ENCODE measurements at places on chromosomes 12 and 14.

- DNase-seq: no peak
These were observed 600.9 kb upstream of the FLRT2 start for GRCh38 chr14:84929086-84929485.

DNA sequence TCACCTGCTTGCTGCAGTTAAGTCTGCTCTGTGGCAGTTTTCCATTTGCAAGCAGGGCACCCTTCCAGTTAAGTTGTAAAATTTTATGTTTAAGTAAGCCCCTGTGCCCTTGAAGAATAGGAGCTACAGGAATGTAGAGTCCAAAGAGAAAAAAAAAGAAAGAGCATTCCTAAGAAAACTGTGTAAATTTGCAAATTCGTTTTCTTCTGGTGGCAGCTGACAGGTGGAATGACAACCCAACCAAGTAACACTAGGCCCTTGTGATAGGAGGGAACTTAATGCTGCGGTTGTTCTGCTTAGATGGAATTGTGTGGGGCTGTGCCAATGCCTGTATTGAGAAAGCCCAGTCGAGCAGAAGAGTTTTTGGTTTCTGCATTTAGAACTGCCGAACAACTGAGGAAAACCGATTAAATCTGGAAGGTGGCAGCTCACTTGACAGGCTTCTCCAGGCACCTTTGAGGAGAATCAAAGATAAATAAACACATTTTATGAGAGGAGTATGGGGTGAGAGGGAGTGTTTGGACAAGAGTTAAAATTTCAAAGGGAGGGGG is 280.0 kb downstream of the RAD51B start:
- DNase-seq: no peak

DNA sequence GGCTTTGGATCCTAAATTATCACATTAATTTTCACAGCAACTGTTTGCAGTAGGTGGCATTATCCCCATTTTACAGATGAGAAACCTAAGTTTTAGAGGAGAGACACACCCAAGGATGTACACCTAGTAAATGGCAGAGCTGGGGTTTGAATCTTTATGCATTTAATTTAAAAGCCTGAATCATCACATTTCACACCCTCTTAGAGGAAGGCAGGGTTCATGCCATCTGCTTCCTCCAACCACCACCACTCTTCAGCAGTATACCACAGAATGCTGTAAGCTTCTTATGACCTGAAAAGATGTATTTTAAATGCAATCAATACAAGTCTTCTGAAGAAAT is 90.3 kb downstream of the CRADD start:
- no peak for DNase-seq

DNA sequence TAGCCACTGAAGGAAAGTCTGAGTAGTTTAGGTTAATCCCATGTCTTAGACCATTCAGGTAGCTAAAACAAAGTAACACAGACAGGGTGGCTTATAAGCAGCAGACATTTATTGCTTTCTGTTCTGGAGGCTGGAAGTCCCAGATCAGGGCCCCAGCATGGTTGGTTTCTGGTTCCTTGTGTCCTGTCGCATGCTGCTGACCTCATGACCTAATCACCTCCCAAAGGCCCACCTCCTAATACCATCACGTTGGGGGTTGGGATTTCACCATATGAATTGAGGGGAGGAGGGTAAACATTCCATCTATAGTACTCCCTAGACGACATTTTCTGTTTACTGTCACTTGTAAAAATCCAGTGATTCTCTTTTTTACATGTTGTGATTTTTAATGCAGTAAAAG is 148.6 kb downstream of the FBXL14 start:
- DNase-seq: no peak

DNA sequence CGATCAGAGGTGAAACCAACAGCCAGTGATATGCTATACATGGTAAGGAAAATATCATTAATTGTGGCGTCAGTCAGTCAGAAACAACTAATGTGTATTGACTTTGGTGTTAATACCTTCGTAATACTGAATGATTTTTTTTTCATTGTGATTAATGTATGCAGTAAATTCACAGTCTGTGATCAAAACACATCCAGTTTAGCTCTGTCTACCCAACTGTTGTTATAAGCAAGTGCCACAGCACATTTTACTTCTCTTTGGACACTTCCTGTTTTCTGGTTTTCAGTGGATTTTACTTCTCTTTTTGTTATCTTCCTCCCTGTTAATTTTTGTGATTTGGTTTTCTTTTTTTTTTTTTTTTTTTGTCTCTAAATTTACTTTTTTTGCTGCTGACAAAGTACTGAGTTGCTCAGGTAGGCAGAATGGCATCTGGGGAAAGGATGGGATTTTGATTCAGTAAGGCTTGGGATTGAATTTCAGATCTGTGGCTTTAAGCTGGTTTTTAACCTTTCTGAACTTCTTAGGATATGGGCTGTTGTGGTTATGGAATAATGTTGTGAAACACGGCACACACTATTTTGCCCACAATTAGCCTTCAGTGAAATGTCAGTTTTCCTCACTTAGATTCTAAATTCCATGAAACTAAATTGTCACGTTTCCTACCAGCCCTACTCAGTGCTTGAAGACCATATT is 604 bp downstream of the GLIPR1 start:
- DNase-seq: no peak

DNA sequence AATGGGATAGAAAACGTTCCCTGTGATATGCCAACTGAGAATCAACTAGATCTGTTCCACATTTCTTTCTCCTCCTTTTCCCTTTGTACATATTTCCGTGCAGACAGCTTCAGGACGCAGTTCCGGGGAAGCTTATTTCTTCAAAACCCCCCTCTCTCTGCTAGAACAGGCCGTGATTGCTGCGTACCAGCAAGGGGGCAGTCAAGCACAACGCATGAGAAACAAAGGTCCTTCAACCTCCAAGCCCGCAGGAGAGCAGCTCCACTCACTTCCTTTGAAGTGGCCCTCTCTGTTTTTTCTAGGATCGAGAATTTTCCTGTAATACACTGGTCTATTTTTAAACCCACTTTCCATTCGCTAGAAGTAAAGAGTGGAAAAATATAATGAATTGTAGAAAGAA is 80.8 kb downstream of the ZNF664 start:
- peak; percentile 61 for DNase-seq

DNA sequence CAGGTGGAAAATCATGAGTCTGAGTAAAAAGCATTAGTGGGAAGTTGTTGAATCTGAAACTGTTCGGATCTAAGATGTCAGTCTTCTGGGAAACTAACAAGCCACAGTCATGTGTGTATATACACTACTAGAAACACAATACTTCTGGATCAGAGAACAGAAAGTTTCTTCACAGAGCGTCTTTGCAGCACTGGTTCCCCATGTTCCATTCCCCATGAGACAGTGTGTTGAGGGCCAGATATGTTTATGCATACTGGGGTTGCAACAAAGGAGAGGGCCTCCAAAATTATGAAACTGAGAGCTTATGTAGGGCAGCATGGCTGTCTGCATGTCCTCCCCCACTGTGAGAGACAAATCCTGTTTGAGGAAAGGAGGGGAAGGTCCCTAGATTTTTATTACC is 295.0 kb upstream of the NAV3 start:
- no peak for DNase-seq

DNA sequence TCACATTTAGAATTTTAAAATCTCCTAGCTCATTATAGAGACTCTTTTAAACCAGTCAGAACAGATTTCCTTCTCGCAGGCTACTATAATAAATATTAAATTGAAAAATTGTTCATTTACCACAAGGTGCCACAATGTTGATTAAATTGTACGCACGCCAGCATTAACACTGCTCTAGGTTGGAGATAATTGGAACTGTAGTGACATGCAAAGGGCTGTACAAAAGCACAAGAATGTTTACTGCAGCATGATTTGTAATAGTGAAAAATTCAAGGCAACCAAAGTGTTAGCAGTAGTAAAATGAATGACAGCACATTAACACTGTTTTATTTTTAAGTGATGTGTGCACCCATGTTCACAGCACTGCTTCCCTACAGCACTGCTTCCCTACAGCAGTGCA is 52.5 kb downstream of the TMEM132D start:
- DNase-seq: no peak

DNA sequence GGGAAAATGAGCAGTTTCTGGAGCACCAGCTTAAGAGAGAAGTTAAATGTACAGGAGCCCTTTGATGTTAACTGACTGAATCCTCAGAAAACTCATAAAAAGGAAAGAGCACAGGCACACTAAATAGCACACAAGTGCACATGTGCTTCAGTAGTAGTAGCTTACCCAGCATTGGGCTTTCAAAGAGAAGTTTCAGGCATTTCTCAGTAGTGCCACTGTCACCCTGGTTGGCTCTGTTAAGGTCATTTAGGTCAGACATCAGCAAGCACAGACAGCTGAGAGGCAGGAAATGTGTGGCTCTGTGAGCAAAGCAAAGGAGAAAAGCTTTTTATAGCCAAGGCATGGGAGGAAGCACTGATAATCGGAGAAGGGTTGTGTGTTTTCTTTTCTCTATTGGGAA is 96.3 kb upstream of the HIF1A start:
- no peak for DNase-seq

DNA sequence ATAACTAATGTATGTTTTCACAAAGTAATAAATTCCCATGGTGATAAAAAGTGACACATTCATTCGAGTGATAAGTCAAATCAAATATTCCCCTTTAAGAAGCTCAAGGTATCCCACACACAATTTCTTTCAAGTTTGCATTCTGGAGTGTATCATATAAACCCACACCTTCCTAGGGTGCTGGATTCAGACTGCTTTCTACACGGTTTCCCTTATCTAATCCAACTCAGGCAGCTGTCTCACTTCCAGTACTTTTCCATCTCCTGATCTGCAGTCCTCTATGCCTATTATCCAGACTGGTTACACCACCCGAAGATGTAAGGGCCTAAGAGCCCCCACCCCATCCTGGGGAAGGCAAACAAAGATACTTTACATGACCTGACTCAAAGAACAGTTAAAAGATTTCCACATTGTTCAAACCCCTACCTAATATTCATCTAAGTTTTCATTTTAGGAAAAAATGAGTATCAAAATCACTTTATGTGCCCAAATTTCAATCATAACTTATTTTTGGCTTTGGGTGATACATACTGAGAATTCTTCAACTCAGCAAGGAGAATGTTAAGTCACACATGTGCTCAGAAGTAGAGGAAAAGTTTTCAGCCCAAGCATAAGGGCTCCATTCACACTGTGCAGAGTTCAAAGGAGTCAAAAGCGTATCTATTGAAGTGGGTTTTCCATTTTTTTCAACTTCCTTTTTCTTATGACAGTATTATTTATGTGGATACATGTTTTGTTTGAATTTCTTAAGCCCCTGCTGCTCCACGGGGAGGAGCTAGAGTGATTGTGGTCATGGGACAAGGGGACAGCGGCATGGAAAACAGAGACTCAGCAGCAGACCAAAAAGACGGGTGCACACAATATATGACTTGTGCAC is 41.8 kb downstream of the CORO1C start:
- DNase-seq: peak; percentile 50

DNA sequence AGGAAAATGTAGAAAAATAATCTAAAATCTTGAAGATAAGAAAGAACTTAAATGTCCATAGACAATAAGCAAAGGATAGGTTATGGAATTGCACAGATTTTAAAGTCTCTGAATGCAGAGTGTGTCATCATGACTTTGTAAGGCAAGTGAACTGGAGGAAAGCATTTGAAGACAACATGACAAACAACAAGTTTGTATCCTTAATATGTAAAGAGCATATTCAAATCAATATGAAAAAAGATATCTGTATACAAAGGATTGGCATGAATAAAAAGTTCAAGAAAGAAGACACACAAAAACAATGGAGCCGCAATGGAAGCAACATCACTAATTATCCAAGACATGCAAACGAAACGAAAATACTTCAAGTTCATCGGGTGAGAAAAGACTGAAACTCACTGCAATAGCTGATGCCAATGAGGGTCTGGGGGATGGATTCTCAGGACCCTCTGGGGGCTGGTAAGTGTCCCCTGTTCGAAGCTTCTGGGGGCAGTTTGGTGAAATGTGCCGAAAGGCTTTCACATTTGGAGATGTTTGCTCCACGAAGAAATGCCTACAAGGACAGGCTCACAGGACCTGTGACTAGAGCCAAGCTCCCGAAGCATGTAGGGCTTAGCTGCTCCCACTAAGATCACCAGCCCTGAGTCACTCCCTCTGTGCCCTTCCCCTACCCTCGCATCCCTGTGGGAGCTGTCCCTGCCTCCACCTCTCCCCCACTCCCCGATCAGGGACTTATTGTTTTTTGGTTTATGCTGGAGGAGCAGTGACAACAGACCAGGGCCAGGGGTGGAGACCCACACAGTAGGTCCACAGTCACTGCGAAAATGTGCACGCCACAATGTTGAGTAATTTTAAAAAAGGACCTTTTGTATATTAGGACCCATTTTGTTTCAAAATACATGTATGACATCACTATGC is 345.7 kb upstream of the SFSWAP start:
- no peak for DNase-seq

DNA sequence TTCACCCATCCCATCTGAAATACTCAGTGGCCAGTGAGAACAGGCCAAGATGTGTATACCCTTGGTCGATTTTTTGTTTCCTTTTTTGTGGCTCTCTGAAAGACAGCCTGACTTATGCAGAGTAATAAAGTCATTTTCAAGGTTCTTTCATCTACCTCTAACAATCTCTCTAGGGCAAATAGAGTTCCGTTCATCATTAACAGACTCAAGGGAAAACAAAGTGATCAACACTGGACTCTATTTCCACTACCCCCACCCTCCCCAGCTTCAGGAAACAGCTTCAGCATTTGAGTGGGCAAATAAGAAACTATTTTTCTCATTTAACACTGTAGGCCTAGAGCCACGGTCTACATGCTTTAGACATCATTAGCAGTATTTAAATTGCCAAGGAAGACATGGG is 15.9 kb downstream of the PRKAB1 start:
- DNase-seq: no peak

DNA sequence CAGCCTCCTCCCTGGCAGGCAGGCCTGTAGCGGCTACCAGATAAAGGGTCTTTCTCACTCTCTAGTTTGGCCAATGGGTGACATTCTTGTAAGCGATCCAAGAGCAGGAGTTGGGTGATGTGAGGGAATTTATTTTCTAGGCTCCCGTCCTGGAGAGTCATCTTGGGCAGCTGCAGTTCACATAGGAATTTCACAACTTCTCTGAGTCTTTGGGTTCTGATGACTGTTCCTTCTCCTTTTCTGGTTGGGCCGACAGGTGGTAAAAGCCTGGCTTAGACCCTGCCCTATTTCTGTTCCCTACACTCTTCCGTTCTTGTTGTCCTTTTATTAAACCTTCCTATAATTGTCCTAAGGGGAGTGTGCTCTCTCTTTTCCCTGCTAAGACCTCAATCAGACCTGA is 42.6 kb upstream of the POC1B start:
- DNase-seq: no peak

GRCh38 chr14:99246536-99247097 is 25.4 kb downstream of the BCL11B start:
- peak; percentile 19 for DNase-seq

- no peak for DNase-seq
These were observed 79.2 kb downstream of the PTCSC3 start for GRCh38 chr14:36097356-36097755.

GRCh38 chr14:86541972-86542371 is 1012.0 kb downstream of the FLRT2 start:
- no peak for DNase-seq

GRCh38 chr14:77103951-77104350 is 5.9 kb downstream of the CIPC start:
- DNase-seq: no peak

- no peak for DNase-seq
These were observed 130.3 kb upstream of the EGLN3 start for GRCh38 chr14:34081101-34081575.
